ENCODE measurements at places on chromosomes 2 and 18.

GRCh38 chr18:4068552-4069158, 386.5 kb downstream of the DLGAP1 start:
- peak; percentile 12 for DNase-seq

DNA sequence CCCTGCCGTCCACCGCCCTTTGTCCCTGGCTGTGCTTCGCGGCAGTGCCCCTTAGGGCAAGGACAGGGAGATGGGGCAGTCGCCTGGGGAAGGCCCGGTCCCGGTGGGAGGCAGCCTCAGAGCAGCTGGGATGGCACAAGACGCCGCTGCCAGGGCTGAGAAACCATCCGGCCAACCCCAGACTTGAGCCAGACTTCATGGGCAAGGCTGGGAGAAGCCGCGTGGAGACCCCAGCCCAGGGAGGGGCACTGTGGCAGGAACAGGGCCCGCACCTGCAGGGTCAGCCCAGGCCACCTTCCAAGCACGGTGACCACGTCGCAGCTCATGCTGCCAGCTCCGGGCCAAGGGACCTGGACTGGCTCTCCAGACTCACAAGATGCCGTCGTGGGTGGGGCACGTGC, 84.0 kb downstream of the NFATC1 start:
- no peak for DNase-seq

- DNase-seq: no peak
Observed at GRCh38 chr18:5512176-5512575, 31.6 kb downstream of the EPB41L3 start.

GRCh38 chr2:67321588-67321903, 75.6 kb upstream of the ETAA1 start:
- no peak for DNase-seq

DNA sequence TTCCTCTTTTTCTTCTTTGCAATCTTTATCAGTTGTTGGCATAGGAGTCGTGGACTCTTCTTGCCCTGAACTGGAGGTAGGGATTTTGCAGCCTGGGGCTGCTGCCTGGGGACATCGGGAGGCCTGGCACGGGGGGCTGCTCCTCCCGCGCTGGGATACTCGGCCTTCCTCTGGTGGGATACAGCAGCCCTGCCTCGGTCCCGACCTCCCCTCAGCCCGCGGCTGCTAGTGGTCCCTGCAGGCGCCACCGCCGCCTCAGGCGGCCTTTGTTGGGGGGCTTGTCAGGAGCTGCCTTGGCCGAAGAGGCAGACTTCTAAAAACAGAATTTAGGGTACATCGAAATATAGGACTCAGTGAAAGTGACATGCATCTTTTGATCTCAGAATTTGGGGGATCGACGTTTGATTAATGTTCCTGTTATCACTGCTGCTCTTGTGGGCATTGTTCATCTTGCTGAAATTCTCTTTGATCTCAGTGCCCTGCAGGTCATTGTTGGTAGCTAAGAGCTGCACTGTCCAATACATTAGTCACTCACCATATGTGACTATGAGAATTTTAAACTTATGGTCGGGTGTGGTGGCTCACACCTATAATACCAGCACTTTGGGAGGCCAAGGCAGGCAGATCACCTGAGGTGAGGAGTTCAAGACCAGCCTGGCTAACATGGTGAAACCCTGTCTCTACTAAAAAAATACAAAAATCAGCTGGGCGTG, 16.3 kb downstream of the POLR2D start:
- DNase-seq: no peak

All from activated CD4-positive, alpha-beta T cell treated with anti-CD3 and anti-CD28 coated beads for 24 hours (primary cell).